ENCODE measurements at places on chromosomes 4 and X.
A peak's percentile ranks its signal among the peaks of the same experiment; 100 is the strongest.

- DNase-seq = no peak
These were observed 130.7 kb downstream of the IL1RAPL2 start for GRCh38 chrX:104696667-104697066.

DNA sequence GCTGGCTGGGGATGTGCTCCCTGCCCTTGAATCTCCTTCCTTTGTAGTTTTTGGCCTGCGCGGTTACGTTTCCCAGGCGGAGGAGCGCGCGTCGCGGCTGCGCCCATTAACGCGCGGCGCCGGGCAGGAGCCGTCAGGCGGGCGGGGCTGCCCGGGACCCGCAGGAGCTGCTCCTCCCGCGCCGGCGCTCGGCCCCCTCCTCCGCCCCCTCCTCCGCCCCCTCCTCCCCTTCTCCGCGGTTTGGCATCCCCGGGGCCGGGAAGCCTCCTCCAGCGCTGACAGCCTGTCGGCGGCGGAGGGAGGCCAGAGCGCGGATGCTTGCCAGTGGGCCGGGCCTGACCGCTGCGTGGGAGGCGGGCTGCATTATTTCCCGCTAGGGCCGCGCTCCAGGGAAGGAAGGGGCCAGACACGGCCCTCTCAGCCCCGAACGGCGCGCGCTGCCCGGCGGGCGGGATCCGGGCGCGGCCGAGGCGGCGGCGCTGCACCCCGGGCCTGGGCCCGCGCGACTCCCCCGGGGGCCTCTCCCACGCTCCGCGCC is at the start of gene DCLK2:
Gene DCLK2, plus strand, starts transcription at position 405 of the 538 bp plus-strand sequence. CDS start 583 bp downstream, outside the sequence.
- peak; percentile 26 for DNase-seq

DNA sequence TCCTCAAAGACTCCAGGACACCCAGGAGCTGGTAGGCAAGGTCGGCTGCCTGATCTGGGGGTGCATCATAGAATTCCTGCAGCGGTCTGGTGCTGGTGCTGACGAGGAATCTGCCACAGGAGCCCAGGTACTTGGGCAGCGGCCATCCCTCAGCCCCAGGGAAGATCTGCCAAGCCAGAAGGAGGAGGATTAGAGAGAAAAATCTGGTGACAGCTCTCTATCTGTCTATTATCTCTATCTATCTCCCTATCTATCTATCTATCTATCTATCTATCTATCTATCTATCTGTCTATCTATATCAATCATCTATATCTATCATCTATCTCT is 46.7 kb downstream of the DIPK2B start:
- no peak for DNase-seq

DNA sequence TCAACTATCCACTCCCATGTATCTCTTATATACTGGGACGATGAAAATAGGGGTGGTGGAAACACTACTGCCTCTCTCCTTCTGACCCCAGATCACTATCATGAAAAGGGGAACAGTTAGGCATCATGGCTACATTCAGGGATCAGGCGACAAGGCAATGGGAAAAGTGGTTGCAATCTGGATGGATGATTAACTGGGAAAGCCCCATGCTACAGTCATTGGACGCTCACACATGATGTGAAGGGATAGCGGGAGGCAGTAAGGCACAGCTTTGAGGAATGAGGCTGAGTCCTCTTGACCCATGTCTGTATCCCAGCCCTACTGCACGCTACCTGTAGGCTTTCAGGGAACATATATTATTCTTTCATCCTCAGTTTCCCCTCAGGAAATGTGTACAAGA is 10.2 kb downstream of the GASK1B start:
- DNase-seq = no peak

GRCh38 chr4:166458756-166459155 is 585.7 kb downstream of the TLL1 start:
- DNase-seq = no peak

DNA sequence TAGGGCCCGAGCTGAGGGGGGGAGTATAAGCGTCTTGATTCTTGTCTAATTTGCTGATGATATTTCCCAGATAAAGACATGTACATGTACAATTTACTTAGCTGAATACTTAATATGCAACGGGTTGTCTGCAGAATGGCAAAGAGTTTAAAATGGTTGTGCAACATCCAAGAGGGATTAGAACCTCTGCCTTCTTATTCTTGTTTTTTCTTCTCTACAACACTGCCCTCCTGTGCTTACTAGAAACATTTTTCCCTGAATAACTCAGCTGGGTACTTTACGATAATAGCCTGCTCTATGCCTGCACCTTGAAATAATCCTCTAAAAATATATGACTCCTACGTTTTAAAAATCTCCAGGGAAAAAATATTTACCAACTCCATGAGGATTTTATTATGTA is 41.8 kb downstream of the INTS12 start:
- DNase-seq = peak; percentile 11

- DNase-seq = no peak
These were observed 11.7 kb upstream of the TMEM271 start for GRCh38 chr4:587671-588350.

DNA sequence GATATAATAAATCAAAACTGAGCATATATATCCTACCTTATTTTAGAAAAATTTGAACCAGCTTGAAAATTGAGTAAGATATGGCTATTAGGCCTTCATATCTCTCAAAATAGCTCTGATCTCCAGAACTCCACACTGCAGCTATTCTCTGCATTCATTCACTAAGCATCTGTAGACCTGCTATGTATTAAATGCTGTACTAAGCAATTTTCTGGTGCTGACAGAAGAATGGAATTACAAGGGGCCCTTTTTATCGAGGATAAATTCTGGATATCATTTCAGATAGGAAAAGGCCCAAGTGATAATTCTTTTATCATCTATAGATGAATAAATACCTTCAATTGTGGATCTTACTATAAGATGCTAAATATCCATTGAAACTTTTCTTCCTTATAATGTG is 1.9 kb downstream of the THAP6 start:
- no peak for DNase-seq

- no peak for DNase-seq
These were observed 72.6 kb upstream of the ARHGAP24 start for GRCh38 chr4:85402371-85402770.

DNA sequence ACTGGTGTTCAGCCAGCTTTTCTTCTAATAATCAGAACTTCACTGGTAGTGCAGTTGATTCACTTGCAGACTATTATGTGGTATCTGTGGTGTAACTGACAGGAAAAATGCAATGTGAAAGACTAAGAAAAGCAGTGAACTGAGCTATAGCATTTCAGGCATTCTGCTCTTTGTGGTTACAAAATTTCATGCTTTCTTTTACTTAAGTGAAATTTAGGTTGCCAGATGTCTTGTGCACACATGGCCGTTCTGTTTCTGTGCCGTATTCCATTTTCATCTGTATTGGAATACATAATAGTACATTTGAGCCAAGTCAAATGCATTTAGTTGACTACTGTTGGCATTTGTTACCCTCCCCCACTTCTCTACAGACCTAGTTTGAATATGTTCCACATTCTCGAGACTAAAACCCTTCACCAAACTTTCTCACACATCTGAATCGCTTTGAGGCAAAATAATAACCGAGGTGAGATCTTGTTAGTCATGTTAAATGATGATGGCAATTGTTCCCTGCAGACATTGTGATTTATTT is 8.2 kb downstream of the RTL3 start:
- no peak for DNase-seq

DNA sequence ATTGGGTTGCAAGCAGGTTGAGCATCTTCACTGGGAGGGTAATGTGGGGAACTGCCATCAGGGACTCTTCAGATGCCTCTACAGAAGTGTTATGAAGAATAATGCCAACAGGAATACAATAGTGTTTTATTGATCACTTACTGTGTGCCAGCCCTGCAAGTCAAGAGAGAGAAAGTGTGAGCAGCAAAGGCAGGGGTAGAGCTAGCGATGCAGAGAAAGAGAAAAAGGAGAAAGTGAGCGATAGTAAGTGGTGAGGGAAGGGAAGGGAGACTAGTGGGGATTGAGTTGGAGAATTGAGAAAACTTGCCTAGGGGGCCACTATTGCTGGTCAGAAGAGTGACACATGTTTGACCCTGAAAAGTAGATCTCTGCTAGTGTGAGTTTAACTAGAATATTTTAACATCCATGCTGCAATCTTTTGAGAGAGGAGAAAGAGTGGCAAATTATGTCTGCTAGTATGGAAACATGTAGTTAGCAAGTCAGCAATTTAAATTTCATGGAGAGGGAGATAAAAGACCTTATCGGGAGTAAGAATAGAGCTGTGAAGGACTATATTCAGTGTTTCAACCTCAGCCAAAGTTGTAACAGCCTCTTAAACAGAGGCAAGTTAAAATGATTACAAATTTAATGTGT is 12.2 kb downstream of the AFF1 start:
- DNase-seq = no peak

DNA sequence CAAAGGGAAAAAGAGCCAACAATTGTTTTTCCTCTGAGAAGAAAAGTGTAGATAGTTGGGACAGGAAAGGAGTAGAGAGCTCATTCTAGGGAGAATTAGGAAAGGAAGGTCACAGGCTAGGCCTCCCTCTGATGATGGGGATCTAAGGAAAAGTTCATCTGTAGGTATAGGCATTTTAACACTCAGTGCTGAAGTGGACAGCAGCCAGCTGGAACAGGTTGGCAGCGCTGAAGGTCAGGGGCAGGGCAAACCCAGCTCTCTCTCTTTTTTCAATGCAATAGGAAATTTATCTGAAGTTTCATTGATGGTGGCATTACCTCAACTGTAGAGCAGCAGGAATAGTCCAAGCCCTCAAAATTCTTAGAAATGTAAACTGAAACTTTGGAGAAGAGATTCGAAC is 98.5 kb upstream of the ETNPPL start:
- no peak for DNase-seq

DNA sequence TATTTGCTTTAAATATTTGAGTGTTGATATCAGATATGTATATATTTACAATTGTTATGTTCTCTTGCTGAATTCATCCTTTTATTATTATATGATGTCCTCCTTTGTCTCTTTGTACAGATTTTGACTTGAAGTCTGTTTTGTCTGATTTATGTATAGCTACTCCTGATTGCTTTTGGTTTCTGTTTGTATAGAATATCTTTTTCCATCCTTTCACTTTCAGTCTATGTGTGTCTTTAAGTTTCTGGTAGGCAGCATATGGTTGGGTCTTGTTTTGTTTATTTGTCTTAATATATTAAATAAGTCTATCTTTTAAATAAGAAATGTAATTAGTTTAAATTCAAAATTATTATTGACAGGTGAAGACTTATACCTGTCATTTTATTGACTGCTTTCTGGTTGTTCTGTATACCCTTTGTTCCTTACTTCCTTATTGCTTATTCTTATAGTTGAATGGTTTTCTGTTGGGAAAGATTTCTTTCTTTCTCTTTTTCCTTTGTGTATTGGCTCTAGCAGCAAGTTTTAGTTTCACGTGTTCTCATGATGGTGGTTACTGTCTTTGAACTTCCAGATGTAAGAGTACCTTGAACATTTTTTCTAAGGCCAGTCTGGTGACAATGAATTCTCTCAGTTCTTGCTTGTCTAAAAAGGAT is 31.1 kb downstream of the RAB28 start:
- DNase-seq = no peak

GRCh38 chr4:119750771-119751170 is 122.2 kb upstream of the PDE5A start:
- no peak for DNase-seq

- DNase-seq = no peak
These were observed 17.9 kb downstream of the PPA2 start for GRCh38 chr4:105455998-105456397.

- no peak for DNase-seq
These were observed 365.5 kb downstream of the PCDH7 start for GRCh38 chr4:31085689-31086088.

DNA sequence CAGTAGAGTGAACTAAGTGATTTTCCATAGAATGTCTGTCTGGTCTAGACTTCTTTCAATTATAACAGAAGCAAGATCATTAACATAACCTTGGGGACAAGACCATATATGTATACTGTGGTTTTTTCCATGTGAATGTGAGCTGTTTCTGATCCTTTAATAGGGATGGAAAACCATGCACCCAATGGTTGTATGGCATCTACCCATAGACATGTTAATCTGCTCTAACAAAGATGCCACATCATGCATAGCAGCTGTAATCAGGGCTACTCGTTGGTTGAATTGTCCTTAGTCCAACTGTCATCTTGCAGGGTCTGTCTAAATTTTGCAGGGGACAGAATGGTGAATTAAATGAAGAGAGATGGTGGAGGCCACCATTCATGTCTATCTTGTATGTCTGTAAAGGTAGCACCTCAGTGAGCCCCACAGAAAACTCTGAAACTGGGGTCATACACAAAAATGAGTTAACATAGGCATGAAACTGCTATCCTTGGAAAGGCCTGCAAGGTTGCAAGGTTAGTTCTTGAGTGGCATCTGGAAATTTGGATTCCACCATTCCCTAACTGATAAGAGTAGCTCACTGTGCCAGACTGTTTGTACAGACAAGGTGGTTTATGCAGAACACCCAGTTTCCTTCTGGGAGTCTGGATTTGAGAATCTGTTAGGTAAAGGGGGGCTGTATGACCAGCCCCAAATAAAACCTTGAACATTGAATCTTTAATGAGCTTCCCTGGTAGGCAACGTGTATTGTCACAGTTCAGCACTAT is 16.5 kb downstream of the THAP6 start:
- DNase-seq = no peak

GRCh38 chr4:106367072-106367471 is 1.5 kb downstream of the GIMD1 start:
- no peak for DNase-seq

DNA sequence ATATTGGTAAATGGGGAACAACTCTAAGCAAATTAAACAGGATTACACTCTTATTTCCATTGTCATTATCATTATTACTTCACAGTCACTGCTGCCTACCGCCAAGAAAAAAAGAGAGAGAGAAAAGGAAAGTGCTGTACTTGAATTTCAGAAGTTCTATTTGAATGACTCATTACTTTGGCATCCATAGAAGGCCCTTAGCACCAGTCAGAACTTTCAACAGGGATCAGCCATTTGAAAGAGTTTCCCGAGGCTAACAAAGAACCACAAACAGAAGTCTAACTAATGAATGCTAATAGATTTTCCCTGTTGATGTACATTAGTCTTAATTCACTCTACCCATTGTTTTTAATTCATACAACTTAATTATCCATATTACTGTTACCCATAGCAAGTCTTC is 116.3 kb downstream of the SHROOM4 start:
- no peak for DNase-seq

DNA sequence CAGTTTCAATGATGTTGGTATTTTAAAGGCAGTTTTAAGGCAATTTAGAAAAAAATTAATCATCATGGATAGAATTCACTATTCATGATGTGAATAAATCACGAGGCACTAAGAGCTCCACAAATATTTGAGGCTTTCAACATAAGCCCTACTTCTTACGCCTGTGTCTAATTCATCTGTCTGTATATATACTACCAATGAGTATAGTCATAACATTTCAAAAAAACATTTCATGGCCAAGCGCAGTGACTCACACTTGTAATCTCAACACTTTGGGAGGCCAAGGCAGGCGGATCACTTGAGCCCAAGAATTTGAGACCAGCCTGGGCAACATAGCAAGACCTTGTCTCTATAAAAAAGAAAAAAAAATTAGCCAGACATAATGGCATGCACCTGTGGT is 56.5 kb downstream of the FBXL5 start:
- no peak for DNase-seq
